ENCODE measurements at places on chromosomes 1 and 21. TPM values are rescaled to one million over a fixed set of nuclear protein-coding genes. Genes with fewer than 3 reads are reported as not detected.
A peak's percentile ranks its signal among the peaks of the same experiment; 100 is the strongest.

GRCh38 chr1:10596780-10597179, 122.0 kb downstream of the PEX14 start:
- DNase-seq = no peak

DNA sequence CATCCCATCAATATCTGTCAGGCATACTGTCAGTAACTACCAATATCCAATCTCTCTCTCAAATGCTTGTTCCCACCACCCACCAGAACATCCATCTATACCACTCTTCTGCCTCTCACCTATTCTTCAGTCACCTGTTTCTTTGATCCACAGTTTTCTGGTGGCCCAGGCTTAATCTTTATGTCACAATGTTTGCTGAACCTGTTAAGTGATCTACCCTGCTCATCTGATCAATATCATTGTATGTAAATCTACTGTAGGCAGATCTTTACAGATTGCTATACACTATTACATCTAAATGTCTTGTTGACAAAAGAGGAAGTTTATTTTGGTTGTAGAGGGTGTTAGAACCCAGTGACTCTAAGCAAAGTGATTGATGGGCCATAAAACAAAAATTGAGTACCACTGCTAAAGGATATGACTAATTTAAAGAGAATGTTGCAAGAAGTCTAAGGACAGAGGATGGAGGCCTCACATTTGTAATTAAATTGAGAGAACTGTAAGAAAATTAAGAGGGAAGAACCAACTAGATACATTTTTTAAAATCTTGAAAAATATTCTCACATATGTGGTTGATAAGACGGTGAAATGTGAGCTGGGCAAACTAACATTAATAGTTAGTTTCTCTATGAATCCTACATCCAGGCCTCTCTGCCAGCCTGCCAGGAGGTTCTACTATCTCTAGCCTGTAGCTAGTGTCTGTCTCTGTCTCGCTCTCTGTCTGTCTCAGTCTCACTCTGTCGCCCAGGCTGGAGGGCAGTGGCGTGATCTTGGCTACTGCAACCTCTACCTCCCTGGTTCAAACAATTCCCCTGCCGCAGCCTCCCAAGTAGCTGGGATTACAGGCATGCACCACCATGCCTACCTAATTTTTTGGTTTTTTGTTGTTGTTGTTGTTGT, 34.1 kb downstream of the EGLN1 start:
- no peak for DNase-seq

SON gene
- total RNA-seq = 227 TPM

SPATA21 gene
- not detected for total RNA-seq

DNA sequence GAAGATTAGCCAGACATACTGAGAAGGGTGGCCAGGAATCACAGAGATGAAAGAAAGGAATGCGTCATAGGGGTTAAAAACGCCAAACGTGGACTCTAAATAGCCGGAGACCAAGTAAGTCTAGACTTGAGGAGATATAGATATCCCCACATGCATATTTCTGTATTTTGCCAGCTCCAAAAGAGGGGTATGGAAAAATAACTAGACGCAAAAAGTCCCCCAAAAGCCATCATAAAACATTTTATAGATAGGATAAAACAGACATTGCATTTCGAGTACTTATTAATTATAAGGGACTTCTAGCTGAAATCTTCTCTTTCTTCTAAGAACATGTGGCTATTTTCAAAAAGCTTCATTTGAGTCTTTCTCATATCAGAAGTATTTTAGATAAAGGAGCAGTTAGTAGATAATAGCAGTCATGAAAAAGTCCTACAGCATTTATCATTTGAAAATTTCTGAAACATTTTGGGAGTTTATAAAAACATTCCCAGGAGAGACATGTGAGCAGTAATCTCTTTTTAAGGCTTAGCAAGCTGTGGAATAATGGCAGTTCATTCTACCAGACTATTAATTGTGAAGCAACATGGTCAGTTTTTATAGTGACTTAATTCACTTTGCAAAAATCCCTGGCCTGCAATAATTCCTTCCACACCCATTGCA, 6.1 kb downstream of the KIF26B start:
- no peak for DNase-seq

- no peak for DNase-seq
Measured at GRCh38 chr1:3462356-3463012, 8.0 kb downstream of the ARHGEF16 start.

DNA sequence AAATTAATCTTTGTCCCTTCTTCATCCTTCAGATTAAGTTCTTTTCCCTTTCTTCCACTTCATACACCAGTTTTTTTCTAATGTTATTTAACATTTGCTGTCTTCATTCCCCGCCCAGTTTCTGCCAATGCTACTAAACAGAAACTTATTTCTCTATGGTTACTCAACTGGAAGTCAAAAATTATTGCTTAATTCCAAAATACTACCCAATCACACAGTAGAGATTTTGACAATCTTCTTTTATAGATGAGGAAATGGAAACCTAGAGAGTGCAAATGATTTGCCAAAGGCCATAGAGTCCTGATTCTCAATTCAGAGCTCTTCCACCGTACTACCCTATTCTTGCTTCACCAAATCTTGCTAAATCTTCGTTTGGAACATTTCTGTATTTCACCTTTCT, 58.1 kb upstream of the SH3GLB1 start:
- no peak for DNase-seq

DNA sequence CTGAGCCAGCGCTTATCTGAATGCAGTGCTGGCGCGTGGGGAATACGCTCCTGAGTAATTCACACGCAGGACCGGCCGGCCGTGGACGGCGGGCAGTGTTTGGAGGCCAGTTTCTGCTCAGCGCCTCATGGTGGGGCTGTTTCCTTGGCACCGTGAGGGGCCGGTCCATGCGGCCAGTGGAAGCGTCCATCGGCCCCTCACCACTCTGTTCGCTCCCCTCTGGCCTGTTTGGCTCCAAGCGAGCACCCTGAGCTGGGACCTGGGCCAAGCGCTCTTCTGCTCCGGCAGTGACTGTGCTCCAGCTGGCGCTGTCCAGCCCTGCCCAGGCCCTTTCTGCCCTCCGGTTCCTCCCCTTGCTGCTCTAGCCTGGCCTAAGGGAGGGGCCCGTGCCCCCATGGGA, 16.3 kb upstream of the PLCH2 start:
- peak; percentile 57 for DNase-seq

GRCh38 chr1:35449334-35450008, 107.7 kb downstream of the KIAA0319L start:
- no peak for DNase-seq

GRCh38 chr1:47529520-47530098, 91.8 kb downstream of the FOXD2 start:
- no peak for DNase-seq

RAB13 gene
- 15.1 TPM for total RNA-seq

GPR37L1 gene
- 0.06 TPM for total RNA-seq

- peak; percentile 76 for DNase-seq
Measured at GRCh38 chr1:48619539-48619938, 147.5 kb upstream of the SPATA6 start.

ETV3L gene
- total RNA-seq = not detected

BEST4 gene
- 0.84 TPM for total RNA-seq

BARHL2 gene
- not detected for total RNA-seq

DNA sequence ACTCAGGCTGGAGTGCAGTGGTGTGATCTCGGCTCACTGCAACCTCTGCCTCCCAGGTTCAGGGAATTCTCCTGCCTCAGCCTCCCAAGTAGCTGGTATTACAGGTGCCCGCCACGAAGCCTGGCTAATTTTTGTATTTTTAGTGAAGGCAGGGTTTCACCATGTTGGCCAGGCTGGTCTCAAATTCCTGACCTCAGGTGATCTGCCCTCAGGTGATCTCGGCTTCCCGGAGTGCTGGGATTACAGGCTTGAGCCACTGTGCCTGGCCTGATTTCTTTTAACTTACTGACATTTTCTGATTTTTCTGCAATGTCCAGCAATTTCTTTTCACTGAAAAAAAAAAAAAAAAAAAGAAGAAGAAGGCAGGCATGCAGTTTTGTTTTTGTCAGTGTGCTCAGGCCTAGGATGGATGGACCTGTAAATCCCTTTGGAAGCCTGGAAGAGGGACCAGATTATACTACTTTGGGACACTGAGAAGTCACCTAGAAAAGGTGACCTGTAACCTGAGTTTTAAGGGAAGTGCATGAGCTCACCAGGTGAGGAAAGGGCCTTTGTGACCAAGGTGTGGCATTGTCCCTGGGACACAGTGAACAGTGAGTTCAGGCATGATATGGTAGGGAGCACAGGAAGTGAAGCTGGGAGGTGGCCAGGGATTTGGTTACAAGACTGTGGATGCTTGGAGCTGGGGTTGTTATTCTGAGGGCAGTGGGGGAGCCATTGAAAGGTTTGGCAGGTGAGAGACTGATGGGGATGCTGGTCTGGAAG, 2.7 kb upstream of the TMEM61 start:
- DNase-seq = no peak

ZNF593OS gene
- total RNA-seq = 2.1 TPM

- DNase-seq = no peak
Measured at GRCh38 chr1:219651993-219652392, 39.1 kb upstream of the ZC3H11B start.

GRCh38 chr1:66242646-66243547, 291.1 kb upstream of the SGIP1 start:
- peak; percentile 90 for DNase-seq

- DNase-seq = no peak
Measured at GRCh38 chr1:100510451-100510850, 27.5 kb upstream of the GPR88 start.

- DNase-seq = no peak
Measured at GRCh38 chr1:37836788-37837187, 22.6 kb downstream of the MTF1 start.

GRCh38 chr1:5683446-5683845, 308.8 kb downstream of the NPHP4 start:
- no peak for DNase-seq

Measured in neural progenitor cell (in vitro differentiated cells).